Activated T-cell treated with anti-CD3 and anti-CD28 coated beads, Interleukin-2, amount 50 U/mL, for 4 hours (primary cell): ENCODE measurements at places on chromosomes 3 and 15. TPM values are rescaled to one million over a fixed set of nuclear protein-coding genes. Genes with fewer than 3 reads are reported as not detected.

The WDR93 gene
- not detected for total RNA-seq

The CERS3 gene
- total RNA-seq: 0.16 TPM

The FOXL2NB gene
- not detected for total RNA-seq

GRCh38 chr15:62999923-63000561 is 42.5 kb upstream of the TPM1 start:
- no peak for DNase-seq

DNA sequence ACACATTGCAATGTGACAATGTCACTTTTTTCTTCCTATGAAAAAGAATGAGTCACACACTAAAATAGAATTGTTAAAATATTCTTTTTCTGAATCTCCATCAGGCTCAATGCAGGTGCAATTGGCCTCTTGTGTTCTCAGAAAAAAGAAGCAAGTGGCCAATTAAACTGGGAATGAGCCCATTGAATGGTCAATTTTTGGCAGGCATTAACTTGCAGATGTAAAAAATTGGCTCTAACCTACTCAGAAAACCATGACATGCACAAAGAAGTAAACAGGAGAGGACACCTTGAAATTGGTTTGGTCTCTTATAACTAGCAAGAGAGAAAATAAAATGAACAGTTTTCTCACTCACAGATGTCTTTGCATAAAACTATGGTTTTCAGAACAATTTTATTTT is 820.8 kb downstream of the TBL1XR1 start:
- DNase-seq: no peak
